Mucosa of gallbladder (tissue), 1 donor: ENCODE measurements at places on chromosomes 13 and 19. TPM values are rescaled to one million over a fixed set of nuclear protein-coding genes. Genes with fewer than 3 reads are reported as not detected.
A peak's percentile ranks its signal among the peaks of the same experiment; 100 is the strongest.

Gene ZNF429
- total RNA-seq, result 21.7 TPM

DNA sequence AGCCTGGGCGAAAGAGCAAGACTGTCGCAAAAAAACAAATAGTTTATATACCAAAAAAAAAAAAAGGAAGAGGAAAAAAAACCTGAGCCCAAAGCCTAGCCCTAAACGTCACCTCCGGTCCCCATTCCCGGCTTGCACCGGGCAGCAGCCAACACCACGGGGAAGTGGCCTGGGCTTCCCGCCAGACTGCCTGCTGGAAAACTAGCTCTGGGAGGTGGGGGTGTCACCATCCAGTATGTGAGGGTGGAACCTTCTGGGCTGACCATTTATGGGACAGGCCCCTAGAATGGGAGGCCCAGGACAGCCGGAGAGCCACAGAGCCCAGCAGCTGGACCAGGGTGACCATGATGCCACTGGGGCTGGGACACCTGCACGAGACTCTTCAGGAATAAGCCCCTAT, 37.3 kb downstream of the IL12RB1 start:
- peak; percentile 87 for DNase-seq

Gene KLK7
- 0.14 TPM for total RNA-seq

Gene ZNF568
- total RNA-seq, result 10.3 TPM

Gene WDR87
- not detected for total RNA-seq
